ENCODE measurements at places on chromosomes 2 and 18.

GRCh38 chr2:172404824-172405223 lies 22.6 kb upstream of the ITGA6 start:
- no peak for DNase-seq

DNA sequence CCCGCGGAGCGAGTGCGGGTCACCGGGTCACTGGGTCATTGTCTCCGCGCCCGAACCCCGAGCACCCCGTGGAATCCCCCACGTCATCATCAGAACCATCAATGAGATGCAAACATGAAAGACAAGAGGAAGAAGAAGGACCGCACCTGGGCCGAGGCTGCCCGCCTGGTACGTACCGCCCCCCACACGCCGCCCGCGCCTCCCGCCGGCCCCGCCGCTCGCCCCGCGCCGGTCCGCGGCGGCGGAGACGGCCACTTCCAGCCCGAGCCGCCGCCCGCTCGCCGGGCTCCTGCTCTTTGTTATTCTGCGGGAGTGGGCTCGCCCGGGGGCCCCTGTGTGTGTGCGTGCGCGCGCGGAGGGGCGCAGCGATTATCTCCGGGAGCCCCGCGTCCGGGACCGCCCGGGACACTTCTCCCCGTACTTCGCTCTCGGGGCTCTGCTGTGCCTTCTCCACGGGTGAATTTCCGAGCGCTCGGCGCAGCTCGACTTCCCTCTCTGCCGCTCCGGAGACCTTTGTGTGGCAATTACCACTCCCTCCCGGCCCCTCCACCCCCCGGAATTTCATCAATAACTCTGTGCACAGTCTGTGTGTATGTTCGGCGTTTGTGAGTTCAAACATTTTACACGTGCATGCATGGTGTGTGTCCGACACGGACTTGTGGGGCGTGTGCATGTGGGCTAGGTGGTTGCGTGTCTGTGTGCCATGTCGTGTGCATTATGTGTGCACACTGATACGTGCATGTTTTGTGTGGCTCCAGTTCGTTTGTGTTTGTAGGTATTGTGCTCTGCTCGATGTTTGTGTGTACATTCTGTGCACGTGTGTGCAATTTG lies 714 bp downstream of the ASXL3 start:
- DNase-seq, result no peak

DNA sequence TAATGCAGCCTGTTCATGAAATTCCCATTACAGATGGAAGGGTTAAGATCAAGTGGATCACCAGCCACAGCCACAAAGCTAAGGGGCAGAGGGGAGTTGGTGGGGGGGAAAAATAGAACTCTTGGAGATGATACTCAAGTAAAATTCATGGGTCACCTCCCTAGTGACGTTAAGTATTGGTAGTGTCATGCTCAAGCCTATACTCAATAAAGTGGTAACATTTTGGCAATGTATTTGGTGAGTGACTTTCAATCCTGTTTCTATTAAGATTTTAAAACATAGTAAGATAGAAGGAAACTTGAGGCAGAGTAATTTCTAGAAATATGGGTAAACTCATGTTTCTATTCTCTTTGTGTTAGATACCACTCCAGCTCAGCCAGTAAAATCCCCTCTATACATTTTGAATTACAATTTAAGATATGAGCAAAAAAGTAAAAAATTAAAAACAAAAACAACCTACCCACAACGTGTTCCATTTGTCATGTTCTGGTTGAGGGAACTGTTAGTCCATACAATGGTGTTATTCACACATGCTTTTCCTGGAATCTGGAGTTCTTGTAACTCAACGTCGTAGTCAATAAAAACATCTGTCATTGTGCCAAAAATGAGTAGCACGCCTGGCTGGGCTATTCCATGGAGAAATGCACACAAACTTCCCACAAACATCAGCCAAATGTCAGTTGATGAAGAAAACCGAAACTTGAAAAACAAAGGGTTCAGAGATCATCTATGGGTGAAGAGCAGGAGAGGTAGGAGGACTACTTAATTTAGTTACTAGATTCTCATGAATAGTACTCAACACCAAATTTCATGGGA lies 18.1 kb downstream of the ABCB11 start:
- no peak for DNase-seq

GRCh38 chr2:18913512-18913911 lies 324.1 kb upstream of the NT5C1B start:
- no peak for DNase-seq

Data from CD8-positive, alpha-beta T cell (primary cell).